ENCODE measurements at places on chromosomes 3 and 15.

DNA sequence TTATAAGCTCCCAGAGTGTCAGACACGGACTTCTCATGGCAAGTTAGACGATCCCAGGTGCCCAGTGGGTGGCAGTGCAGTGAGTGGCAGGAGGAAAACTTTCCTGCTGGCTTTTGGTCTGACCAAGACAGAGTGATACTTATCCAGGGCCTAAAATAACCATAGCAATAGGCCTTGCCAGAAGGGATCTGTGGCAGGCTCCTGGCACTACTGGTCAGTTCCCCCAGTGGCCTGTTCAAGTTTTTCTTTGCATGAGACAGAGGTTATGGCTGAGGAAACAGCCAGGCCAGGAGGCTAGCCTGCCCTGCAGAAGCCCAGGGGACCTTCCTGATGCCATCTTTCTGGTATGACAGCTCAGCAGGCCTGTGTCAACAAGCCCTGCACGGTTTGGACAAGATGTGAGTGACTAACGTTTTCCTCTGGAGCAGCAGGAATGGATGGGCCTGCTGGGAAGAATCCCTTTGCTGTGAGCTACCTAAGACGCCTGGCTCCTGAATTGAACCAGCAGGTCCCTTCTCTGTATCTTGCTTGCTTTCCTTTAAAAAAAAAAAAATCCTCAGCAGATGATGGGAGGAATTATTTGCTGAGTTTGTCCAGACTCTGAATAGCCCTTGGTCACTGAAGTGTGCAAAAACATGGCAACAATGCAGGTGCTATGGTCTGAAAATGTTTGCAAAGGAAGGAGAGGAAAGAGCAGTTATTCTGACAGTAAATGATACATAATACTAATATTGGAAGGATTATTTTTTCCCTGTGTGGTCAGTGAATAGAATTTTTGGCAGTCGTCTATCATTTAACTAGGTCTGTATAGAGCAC lies 18.0 kb downstream of the SCG5 start:
- no peak for DNase-seq

DNA sequence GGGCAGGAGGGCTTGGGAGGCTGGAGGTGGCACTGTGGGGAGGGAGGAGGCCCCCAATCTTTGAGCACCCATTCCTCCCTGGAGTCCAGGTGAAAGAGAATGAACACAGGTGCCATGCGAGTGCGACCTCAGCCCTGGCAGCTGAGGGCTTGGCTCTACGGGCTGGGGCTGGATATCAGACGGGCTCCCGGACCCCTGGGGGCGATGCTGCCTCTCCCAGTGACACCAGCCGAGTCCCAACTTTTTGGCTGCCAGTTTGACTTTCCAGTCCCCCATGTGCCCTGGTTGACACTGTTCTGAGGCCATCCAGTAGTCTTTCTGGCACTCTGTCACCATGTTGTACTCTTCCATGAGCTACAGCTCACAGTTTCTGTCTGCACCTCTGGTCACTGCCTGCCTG lies 1.2 kb downstream of the VILL start:
- no peak for DNase-seq

- no peak for DNase-seq
Measured at GRCh38 chr15:43889042-43889441, 62.2 kb downstream of the WDR76 start.

- DNase-seq: no peak
Measured at GRCh38 chr3:132786890-132787289, 64.7 kb upstream of the NPHP3 start.

GRCh38 chr15:59349680-59350420 lies 22.8 kb downstream of the MYO1E start:
- DNase-seq: no peak

GRCh38 chr15:74504836-74505235 lies 36.2 kb upstream of the ARID3B start:
- DNase-seq: no peak

- DNase-seq: peak; percentile 52
Measured at GRCh38 chr15:67783303-67783702, 42.0 kb upstream of the SKOR1 start.

DNA sequence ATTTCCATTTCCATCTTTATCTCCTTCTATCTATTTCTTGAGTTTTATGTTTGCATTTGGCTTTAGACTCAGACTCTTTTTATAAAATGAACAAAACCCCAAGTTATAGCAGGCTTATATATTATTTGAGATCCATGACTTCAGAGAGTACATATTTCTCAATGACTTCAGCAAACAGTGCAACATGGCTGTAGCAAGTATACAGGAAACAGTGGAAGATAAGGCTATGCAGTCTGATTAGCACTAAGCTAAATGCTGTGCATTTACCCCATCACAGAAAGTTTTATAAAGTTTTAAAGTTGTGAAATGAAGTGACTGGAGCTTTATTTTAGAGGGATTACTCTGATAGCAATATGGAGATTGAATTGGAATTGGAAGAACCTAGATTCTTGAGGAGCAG lies 463.5 kb upstream of the TGFBR2 start:
- no peak for DNase-seq

DNA sequence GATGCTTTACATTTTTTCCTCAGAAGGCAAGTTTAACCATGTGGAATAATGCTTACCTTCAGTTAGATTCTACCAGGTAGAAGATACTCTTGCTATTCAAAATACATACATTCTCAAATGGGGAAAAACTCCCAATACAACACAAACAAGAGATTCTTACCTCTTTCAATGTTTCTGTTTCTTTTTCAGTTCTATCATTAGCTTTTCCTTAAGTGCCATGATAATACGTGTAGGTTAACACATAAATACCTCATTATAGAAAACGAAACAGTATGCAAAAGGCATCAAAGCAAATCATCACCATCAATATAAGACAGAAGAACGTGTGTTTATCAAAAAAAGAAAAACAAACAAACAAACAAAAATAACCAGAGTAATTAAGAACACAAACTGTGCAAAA lies 300.7 kb upstream of the ROBO1 start:
- DNase-seq: no peak

DNA sequence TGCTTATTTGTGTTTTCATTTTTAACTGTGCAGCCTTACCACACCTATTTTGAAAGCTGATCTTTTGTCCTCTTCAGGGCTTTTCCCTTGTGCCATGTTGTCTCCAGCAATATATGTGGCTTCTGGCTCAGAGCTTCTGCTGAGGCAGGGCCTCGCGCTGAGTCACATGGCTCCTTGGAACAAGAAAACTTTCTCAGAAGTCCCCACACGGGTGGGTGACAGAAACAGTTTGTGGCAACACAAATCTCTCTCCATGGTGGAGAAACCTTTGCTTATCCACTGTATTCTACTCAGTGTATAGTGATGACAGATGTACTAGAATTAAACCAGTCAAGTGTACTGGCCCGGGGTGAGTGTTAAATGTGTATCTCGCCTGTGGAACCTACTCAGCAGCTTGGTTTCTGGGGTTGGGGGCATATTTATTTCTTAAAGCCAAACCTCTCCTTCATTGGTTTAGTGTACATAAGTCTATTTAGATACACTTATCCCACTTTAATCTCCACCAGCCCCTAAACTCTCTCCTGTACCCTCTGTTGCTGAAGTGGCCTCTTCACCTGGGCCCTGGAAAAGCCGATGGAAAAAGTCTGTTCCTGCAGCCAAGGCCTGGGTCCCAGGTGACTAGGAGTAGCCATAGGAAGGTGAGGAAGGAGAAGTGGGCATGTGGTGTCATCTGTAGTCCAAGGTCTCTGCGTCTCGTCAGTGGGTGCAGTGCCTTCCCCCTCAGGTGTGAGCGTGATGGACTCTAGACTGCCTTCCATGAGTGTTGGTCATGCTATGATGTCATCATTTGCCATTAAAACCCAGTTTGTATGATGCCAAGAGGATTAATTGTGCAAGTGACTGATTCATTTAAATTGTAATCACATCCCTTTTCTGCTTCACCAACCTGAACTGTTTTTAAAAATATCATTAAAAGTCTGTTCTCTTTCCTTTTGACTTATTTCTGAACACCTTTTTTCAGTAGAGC lies 3.2 kb upstream of the FBXL22 start:
- DNase-seq: no peak

DNA sequence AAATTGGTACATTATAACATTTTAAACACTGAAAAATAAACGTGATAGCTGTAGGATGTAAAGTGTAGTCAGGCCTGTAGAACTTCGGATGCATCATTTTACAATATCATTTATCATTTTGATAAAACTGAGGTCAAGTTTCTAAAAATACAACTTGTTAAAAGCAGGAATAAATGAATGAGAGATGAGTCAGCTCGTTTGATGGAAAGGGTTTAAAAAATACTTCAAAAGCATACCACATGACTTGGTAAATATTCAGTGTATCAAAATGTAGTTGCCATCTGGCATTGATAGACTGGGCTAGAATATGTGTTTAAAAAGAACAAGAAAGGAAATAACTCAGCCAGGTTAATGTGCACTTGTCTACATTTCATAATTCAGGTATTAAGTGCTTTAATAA lies 357.0 kb downstream of the TIGIT start:
- DNase-seq: no peak

- DNase-seq: no peak
Measured at GRCh38 chr3:182818296-182818978, 25.1 kb downstream of the ATP11B start.

- no peak for DNase-seq
Measured at GRCh38 chr3:46386205-46386604, 15.5 kb downstream of the CCR5 start.

- no peak for DNase-seq
Measured at GRCh38 chr3:161401389-161401788, 30.1 kb upstream of the SPTSSB start.
